ENCODE measurements at places on chromosomes 3 and 15.

DNA sequence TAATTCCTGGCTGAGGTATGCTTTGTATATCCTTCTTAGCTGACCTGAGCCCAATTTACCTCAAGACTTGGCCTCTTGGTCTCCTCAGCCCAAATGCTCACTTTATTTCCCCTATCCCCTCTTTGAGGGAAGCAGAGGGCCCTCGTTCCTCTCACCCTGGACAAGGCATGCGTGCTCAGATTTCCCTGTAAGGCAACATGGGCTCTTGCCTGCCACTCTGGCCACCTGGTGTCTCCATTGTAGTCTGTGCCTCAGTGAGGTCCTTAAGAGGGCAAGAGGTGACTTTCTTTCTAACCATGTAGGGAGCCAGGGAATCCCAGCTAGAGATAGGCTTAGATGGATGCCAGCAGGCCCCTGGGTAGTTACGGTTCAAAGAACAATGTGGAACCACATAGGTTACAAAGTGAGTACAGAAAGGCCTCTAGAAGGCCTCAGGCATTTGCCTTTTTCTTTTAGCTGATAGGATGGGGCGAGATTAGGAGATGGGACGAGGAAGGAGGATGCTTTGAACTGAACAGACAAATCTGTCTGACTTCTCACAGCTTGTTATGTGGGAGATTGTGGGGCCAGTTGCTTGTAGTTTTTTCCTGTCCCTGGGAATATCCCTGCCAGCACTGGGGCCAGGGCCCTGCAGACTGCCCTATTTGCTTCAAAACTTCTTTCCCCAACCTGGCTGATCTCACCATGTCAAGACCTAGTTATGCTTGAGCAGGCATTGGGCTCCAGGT, 1.1 kb upstream of the INTS14 start:
- DNase-seq, result no peak

- DNase-seq, result no peak
Observed at GRCh38 chr15:57458356-57458781, 82.1 kb downstream of the CGNL1 start.

DNA sequence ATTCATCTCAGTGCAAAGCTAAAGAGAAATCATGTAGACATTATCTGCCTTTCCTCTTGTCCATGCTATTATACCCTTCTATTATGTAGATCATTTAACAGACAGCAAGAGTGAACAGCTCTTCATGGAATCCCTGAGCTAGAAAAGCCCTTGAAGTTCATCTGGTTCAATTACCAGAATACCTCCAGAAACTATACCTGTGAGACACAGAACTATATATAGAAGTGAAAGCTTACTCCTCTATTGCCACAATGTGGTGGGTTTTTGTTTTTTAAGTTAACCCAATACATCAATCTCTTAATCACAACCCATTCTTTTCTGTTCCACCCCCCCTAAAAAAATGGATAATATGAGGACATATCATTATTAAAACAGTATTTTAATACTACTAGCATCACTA, 347.7 kb downstream of the PLCL2 start:
- DNase-seq, result no peak

DNA sequence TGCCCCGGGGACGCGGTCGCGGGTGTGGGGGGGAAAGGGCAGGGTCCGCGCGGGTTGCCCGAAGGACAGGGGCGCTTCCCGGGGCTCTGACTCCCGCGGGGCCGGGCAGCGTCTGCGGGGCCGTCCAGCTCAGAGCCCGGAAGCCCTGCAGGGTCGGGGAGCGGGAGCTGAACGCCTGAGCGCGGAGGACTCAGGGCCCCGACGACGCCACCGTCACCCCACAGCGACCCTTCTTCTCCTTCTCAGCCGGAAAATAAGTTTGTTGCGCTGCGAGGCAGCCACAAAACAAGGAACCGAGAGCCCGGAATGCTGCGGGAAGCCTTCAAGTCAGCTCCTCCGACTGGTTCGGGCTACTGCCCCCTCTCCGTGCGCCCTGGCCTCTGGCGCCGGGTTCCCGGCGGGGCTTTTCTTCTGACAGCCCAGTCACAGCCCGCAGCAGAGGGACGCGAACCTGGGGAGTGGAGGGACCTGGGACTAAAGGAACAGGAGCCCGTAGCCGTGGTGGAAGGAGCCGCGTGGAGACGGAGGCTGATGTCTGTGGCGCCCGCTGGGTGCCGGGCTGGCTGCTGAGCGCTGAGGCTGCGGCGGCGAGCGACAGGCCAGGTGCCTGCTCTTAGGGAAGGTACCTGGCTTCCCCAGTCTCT, 484 bp downstream of the CNTN4 start:
- no peak for DNase-seq

DNA sequence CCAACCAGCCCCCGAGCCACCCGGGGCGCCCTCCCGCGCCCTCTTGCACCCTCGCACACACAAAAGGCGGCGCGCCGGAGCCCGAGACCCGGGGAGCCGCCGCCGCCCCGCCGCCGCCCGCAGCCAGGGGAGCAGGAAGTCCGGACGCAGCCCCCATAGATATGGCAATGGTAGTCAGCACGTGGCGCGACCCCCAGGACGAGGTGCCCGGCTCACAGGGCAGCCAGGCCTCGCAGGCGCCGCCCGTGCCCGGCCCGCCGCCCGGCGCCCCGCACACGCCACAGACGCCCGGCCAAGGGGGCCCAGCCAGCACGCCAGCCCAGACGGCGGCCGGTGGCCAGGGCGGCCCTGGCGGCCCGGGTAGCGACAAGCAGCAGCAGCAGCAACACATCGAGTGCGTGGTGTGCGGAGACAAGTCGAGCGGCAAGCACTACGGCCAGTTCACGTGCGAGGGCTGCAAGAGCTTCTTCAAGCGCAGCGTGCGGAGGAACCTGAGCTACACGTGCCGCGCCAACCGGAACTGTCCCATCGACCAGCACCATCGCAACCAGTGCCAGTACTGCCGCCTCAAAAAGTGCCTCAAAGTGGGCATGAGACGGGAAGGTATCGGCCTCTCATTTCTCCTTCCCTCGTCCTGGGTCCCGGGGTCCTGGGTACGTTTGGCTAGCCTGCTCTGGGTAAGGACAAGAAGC, 1.6 kb downstream of the NR2F2 start:
- no peak for DNase-seq

- DNase-seq, result no peak
Observed at GRCh38 chr15:99283717-99284116, 32.4 kb downstream of the LRRC28 start.

- DNase-seq, result no peak
Observed at GRCh38 chr3:151402349-151402748, 17.8 kb upstream of the P2RY12 start.

DNA sequence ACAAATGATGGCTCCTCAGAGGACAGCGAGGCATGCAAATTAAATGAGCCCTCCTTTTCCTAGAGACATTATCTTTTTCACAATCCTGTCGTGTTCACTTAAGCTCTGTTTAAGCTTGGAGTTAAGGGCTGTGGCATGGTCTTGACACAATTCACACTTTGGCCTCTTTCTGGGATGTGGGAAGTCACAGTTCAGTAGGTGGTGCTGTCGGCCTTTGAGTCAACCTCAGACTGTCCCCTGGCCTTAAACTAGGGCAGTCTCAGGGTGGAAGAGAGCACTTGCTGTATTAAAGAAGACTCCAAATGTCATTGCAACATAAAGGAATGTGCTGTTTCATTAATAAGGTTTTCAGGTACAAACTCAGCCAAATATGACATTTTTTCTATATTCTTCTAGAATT, 351.0 kb downstream of the MCTP2 start:
- DNase-seq, result peak; percentile 62

- no peak for DNase-seq
Observed at GRCh38 chr3:12766541-12766940, 7.5 kb upstream of the TMEM40 start.

DNA sequence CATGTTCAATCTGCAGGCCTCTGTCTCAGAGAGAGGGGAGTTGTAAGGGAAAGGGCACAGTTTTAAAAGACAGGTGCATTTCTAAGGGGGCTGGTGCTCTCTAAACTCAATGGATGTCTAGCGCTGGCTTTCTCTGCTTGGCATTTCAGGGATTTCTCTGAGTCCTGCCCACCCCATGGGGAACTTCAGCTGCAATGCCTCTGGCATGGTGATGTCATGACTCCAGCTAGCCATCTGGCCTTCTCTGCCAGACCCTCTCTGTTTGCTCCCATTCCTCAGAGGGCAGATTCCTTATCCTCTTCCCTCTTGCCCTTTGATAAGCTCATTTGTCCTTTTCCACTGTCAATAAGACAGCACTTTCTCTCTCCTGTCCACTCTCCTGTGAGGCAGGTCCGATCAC, 40.8 kb downstream of the RPLP1 start:
- DNase-seq, result no peak

DNA sequence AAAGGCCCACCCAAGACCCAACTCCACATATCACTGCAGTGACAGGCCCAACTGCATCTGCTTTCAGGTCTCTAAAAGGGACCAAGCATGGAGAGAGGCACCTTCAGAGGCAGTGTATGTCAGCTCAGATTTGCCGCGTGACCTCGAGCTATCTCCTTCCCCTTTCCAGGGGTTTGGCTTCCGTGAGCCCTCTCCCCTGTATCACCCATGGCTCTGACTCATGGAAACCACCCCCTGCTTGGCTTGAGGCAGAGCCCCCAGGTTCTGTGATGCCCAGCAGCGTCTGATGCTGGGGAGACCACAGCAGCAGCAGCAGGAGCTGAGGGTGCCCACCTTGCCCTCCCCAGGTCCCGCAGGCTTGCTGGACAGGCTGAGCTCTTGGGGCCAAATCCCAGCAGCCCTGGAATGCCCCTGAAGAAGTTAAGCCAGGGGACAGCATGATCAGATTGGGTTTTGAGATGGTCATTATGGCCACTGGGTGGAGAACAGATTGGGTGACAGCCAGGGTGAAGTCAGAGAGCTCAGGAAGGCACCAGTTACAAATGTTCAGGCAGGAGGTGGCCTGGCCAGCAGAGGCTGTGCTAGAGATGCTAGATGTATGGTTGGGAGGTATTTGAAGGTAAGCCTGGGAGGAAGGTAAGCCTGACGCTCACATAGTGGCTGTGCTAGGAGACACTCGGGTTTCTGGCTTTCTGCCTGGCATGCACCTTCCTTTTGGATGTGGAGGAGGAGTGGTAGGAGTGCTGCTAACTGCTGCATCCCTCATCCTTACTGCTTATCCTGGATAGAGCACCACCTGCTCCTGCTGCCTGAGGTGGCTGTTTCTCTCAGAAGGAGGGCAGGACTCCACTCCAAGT, 42.9 kb downstream of the FGD5 start:
- DNase-seq, result no peak

Measured in GDM1 (cell line).